Hematopoietic multipotent progenitor cell treated with erythropoietin and hydrocortisone succinate and interleukin-3 and kit ligand, for 17 days (in vitro differentiated cells): ENCODE measurements at places on chromosomes 6 and 20.

- no peak for DNase-seq
Measured at GRCh38 chr6:14925699-14926026, 320.2 kb upstream of the JARID2 start.

DNA sequence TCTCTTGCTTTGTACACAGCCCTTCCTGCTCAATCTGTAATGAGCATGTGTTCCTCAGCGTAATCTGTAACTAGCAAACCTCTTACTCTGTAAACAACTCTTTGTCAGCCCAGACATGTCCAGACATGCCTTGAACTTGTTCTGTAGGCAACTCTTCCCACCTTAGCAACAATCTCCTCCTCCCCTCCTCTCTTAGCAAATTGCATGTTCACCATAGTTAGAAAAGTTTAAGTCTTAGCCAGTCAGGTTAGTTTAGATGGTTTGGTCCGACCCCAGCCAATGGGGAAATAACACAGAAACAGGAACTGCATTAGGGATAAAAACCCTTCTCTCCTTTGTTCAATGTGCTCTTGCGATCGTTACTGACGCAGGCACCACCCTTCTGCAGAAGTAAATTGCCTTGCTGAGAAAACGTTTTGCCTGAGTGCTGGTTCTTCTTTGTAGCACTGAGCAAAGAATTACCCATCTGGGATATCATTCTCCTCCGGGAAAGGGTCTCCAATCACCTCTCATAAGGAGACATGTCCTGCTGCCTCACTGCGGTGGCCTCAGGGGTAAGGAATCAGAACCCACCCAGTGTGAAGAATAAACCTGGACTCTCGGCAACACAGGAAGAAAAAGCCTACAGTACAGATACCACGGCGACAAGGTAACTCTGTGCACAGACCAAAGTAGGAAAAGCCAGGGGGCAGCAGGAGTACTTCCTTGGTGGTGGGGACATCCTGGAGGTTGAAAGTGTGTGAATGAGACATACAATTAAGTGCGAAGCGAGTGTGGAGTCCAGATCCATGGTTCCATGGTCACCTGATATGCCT is 26.2 kb downstream of the PLN start:
- no peak for DNase-seq

DNA sequence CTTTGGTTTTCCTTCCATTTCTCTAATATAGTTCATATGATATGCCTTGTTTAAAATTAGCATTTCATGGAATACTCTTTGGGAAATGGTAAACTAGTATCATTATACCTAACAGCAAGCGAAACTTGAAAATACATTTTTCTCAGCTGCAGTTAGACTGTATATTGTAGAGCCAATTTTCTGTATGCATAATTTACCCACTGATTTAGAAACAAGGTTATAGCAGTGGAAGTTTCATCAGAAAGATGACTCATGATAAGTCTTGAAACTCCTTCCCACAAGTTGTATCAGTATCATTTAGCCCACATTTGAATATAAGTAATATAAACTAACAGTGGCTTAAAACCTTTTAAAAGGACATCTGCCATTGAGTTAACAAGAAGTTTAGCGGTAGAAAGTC is 164.8 kb upstream of the BMP5 start:
- DNase-seq = no peak

DNA sequence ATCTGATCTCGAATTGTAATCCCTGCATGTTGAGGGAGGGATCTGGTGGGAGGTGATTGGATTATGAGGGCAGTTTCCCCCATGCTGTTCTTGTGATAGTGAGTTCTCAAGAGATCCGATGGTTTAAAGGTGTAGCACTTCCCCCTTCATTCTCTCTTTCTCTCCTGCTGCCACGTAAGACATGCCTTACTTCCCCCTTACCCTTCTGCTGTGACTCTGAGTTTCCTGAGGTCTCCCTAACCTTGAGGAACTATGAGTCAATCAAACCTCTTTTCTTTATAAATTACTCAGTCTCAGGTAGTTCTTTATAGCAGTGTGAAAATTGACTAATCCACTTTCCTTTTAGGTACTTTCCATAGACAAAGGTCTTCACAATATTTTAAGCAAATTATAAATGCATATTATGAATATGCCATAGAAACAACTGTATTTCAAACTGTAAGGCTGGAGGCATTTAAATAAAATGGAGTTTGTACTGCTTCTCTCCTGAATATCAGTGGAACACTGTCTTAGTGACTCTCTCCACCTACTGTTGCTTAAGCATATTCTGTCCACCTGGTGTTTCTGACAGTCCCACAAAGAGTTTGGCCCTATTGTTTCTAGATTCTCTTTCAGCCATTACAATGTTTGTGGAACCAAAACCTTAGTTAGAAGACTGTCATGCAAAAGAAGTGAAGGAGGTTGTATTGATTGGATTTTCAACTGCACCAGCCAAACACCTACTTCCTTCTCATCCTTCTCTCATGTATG is 24.3 kb upstream of the IL17A start:
- DNase-seq = no peak

DNA sequence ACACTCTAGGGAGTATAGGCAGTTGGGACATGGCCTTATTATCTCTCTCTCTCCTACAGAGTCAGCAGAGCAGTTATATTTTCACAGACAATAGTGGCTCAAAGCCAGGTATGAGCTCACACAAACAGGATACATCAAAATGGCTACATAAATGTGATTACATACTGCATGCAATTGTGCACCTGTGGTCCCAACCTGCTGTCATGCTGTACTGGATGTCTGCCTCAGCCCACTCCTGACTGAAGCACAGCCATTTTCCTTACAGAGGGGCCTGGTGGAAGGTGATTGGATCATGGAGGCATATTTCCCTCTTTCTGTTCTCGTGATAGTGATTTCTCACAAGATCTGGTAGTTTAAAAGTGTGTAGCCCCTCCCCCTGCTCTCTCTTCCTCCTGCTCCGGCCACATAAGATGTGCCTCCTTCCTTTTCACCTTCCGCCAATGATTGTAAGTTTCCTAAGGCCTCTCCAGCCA is 37.0 kb upstream of the SAMHD1 start:
- no peak for DNase-seq

GRCh38 chr6:133806382-133807140 is 82.4 kb upstream of the TCF21 start:
- DNase-seq = no peak

GRCh38 chr20:10453241-10453640 is 18.1 kb downstream of the SLX4IP start:
- DNase-seq = no peak

- no peak for DNase-seq
Measured at GRCh38 chr6:47064274-47064673, 22.1 kb upstream of the ADGRF1 start.

GRCh38 chr6:31513456-31514165 is 15.2 kb upstream of the MCCD1 start:
- DNase-seq = no peak

GRCh38 chr6:116351101-116351500 is 19.6 kb upstream of the DSE start:
- no peak for DNase-seq

GRCh38 chr20:16407251-16408067 is 165.8 kb downstream of the KIF16B start:
- DNase-seq = no peak

DNA sequence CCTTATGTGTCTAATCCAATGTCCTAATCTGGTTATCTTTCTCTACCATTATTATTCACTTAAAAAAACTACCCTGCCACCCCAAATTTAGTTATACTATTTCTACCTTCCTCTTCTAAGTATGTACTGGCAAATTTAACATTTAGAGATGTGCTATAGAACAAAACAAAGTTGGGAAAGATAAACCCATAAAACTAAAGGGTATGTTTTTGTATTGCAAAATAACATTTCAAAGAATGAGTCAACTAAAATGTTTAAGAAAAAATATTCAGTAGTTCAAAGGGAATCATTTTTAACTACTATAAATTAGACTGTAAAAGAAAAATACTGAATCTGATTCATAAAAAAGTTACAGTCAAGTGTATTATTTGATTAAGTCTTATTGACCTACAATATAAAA is 103.0 kb downstream of the LMBRD1 start:
- DNase-seq = no peak

GRCh38 chr6:37492236-37492972 is 7.3 kb downstream of the CCDC167 start:
- no peak for DNase-seq

DNA sequence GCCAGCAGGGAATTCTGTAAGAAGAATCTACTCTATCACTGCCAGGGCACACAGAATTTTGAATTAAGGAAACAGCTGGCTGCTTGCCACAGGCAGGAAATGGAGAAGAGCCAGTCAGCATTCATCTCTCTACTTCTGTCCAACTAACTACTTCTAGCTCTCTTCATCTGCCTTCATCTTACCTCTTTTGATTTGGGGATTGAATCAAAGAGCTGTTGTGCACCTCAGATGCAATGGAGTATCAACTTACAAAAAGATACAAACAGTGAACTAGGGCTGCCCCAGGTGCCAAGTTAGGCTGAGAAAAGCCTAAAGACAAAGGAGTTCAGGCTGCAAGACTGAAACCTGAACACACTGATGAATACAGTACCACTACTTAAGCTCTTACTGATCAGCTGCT is 82.0 kb downstream of the PTPRK start:
- no peak for DNase-seq

GRCh38 chr6:168134560-168135201 is 55.7 kb upstream of the FRMD1 start:
- no peak for DNase-seq

DNA sequence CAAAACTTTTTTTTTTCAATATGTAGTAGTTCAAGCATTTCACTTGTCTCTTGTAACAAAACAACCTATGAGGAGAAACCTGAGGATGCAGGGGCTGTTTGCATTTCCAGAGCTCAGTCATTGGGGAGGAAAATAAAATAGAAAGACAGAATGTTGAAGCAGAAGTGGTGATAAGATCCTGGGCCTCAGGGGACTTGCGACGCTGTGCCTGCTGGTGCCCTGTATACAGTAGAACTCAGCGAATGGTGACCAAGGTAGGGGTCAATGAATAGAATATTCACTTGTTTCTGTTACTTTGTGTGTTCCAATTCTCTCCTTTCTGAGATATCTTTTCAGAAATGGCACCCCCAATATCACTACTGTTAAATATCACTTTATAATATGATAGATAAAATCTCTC is 271.6 kb downstream of the FARS2 start:
- DNase-seq = no peak

DNA sequence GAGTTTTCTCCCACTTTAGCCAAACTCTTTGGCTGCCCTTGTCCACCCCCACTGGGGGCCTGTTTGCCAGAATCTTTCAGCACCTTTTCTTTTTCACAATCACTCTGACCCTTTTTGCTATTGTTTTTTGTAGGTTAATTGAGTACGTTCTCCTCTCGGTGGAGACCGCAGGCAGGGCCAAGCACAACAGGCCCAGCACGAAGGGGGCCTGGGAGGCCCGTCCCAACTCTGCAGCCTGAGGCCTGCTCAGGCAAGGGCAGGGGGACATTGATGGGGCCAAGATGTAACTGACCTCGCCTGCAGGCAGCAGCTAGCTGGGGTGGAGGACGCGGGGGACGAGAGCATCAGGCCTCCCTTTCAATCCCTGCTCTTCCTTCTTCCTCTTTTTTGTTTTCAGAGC is 47.7 kb downstream of the SLC2A10 start:
- no peak for DNase-seq

DNA sequence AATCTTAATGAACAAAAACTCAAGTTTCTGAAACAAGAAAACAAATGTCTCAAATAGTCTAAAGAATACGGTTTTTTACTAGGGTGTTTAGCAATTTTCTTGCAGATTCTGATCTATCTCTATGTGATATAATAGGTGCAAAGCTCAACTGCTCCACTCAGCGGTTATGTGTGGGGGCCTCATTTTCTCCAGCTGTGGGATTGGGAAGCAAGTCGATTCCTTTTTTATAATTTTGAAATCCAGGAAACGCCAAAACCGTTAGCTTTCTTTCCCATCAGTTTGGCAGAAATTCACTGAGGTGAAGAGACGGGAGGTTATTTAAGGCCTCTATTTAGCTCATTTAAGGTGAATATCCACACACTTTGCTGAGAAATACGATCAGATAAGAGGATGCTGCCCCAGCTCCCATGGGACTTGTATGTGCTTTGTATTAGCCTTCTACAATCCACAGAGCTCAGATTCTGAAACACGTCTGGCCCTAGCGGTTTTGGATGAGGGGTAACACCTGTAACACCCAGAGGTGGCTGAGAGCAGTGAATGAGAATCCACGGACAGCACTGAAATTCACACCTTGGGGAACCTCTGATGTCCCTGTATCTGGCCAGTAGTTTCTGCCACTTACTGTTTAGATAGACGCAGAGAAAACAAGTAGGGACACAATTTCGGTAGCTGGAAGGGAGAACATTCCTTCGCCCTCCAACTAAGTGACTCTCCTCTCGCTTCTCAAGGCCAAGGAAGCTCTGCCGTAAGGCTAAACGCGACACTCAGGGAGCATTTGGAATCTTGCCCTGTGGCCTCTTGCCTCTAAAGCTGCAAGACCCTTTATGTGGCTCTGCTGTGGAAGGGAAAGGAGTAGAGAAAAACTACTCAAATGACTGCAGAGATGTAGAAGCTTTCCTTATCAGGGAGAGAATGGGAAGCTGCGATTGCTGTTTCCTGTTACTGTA is 6.5 kb upstream of the BCAS4 start:
- DNase-seq = no peak

DNA sequence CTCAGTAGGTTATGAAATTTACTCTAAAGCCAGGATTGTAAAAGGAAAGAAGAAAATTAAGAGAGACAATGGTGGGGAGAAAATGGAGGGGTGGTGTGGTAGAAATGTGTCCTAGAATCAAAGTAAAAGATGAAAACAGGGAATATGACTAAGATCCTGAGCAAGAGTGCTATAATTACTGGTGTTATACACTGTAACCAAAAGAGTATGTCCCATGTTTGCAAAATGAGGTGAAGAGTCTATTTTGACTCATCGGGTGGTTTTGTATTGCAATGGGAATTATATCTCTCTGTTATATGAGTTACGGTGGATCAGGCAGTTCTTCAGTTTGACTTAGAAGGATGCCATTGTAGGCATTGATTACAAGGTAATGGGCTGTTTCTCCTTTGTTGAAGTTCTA is 8.5 kb downstream of the L3MBTL3 start:
- DNase-seq = no peak

DNA sequence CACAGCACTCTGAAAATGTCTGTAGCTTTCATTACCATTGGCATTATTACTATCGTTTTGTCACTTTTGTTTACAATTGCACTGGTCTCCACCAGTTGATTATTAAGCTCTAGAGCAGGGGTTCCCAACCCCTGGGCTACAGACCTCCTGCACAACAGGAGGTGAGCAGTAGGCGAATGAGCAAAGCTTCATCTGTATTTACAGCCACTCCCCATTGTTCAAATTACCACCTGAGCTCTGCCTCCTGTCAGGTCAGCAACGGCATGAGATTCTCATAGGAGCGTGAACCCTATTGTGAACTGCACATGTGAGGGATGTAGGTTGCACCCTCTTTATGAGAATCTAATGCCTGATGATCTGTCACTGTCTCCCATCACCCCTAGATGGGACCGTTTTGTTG is 126.4 kb downstream of the ATXN1 start:
- no peak for DNase-seq

GRCh38 chr6:166057431-166057830 is 110.2 kb downstream of the TBXT start:
- no peak for DNase-seq

GRCh38 chr6:5122504-5123112 is 37.5 kb downstream of the PPP1R3G start:
- no peak for DNase-seq
